ENCODE measurements at places on chromosomes 1 and 21. TPM values are rescaled to one million over a fixed set of nuclear protein-coding genes. Genes with fewer than 3 reads are reported as not detected.

- no peak for DNase-seq
Measured at GRCh38 chr1:11794446-11795237, 11.1 kb downstream of the MTHFR start.

DNA sequence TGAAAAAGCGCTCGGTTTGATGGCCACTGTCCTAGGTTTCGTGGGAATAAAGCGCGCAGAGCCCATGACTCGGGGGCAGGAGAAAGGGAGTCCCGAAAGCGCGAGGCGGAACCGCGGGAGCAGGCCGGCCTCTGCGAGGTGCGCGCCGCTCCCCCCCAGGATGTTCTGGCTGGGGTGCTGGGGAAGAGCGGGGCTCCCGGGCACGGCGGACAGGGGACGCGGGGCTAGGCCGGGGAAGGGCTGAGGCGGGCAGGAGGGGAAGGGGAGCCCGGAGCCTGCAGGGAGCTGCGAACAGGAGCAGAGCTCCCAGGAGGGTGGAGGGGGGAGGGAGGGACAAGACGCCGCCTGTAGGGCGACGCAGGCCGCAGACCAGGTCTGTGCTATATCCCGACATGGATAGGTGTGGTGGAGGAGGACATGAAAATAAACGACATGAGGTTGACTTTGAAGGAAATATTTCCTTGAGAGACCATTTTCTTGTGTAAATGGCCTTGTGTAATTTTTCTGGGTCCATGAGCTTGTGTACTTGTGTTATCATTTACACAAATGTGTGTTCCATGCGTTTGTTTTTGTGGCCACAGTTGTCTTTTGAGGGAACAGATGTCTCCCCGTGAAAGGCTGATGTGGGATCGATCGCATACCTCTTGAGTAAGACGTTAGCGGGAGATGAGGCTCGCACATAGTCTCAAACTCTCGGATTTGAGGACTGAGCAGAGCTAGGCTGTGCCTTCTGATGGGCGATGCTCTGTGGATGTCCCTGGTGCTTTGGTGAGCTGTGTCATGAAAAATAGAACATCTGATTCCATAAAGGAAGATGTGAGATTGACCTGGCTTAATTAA is 1.3 kb downstream of the PCNT start:
- DNase-seq, result peak; percentile 37

- DNase-seq, result no peak
Measured at GRCh38 chr21:17979763-17980162, 160.6 kb upstream of the C21orf91 start.

- peak; percentile 84 for DNase-seq
Measured at GRCh38 chr1:89820422-89821321, at the start of gene LRRC8D. TSS of gene LRRC8D (plus strand) at chr1:89821032. CDS start at chr1:89933069, 112,037 bp downstream.

GRCh38 chr21:43604505-43605204 is 54.6 kb downstream of the HSF2BP start:
- no peak for DNase-seq

GRCh38 chr1:13556224-13556764 is 27.3 kb upstream of the PDPN start:
- DNase-seq, result no peak

GRCh38 chr1:35345439-35345981 is 77.0 kb downstream of the ZMYM4 start:
- no peak for DNase-seq

DNA sequence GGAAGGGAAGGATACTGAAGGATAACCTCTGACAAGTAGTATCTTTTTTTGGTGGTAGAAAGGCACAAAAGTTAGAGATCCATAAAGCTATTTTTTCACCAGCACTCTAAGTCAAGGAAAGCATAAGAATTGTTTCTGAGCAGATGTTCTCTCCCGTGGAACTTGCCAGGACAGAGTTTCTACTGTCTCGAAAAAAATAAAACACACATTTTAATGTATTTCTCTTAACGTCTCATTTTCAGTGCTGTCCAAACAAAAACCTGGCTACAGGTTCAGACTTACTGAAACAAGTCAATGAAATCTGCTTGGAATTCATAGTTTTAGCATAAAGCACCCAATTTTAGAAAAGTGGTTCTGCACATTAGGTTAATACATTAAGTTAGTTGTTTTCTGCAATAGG is 338.3 kb downstream of the LTN1 start:
- DNase-seq, result no peak

DNA sequence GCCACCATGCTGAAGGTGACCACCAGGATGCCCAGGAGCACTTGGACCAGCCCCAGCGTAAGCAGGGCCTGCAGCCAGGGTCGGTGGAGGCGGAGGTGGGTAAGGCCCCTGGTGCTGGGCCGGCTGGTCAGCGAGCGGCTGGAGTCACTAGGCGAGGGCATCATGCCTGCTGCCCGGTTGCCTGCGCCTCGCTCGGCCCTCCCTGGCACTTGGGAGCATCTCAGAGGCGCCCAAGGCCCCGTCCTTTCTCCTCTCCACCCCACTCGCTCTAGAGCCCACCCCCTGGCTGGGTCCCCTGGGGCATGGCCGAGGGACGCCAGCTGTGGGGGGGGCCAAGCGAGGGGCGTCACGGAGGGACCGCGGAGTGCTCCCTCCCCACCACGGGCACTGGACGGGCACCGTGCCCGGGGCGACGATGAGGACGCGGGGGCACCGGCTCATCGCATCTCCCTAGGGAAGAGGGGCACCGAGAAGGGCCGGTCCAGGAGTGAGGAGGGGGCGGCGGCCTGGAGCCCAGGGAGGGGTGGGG is 505 bp downstream of the ENTREP3 start:
- no peak for DNase-seq

GRCh38 chr1:98698625-98699024 is 37.1 kb downstream of the SNX7 start:
- DNase-seq, result no peak

DNA sequence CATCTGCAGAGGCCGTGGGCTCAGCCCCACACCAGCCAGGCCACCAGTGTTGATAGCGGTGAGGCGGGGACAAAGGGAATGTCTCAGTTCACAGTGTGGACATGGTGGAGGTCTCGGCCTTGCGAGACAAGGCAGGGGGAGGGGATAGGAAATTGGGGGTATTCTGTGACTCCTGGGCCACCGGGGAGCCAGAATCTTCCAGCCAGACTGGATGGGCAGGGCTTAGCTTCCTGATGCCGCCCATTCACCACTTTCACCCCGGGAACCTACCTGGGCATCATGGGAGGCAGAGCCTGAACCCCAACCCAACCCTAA is 5.1 kb downstream of the LRRC3 start:
- no peak for DNase-seq

DNA sequence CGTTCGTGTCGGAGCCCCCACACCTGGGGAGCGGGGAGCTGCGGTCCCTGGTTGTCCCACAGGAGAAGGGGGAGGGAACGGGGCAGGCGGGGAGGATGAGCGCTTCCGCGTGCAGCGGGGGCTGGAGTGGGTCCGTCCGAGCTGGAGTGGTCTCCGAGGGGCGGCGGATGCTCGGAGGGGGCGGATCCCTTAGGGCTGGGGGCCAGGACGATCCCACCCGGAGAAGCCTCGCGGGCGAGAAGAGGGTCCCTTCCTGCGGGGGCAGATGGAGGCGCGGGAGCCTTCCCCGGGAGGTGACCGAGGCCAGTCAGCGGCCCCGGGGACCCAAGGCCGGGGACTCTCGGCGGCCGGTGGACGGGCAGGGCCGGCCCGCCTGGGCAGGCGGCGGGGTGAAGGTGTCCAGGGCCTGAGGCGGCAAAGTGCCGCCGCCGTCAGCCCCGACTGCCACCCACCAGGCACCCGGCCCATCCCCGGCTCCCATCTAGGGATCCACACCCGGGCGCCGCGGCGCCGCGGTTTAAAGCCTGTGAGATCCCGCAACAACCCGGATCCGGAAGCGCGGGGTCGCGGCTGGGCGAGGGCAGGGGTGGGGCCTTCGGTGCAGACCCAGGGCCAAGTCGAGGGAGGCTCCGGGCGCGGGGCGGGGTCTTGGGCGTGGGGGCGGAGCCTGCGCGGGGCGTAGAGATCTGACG is 5.3 kb upstream of the CCDC27 start:
- DNase-seq, result peak; percentile 61

DNA sequence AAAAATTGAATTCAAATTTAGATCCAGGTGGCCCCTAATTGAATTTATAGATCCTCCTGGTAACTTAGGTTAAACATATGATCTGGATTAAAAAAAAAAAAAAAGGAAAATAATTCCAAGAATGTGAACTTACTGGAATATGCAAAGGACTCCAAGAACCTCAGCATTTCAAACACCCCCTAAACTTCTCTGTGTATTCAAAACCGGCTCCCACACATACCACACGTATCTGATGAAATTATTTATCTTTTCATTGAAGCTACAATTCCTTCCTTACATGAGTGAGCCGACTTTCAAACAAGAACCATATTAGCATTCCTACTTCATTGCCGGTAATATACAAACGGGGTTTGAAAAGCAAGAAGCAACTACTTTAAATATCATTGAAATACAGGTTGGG is 61.4 kb upstream of the FMN2 start:
- DNase-seq, result no peak

DNA sequence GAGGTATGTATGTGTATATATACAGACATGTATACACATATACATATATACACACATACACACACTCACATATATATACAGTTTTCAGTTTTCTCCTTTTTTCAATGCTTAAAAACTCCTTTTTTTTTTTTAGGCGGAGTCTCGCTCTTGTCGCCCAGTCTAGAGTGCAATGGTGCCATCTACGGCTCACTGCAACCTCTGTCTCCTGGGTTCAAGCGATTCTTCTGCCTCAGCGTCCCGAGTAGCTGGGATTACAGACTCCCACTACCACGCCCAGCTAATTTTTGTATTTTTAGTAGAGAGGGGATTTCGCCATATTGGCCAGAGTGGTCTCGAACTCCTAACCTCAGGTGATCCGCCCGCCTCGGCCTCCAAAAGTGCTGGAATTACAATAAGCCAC is 27.0 kb downstream of the STYXL2 start:
- no peak for DNase-seq

GRCh38 chr1:84834419-84835064 is 58.5 kb downstream of the LPAR3 start:
- DNase-seq, result no peak

- DNase-seq, result no peak
Measured at GRCh38 chr21:40186045-40186444, 318.8 kb downstream of the PCP4 start.

GRCh38 chr1:222919478-222919865 is 104.6 kb downstream of the DISP1 start:
- no peak for DNase-seq

- no peak for DNase-seq
Measured at GRCh38 chr1:206839857-206840256, 25.6 kb upstream of the IL20 start.

GRCh38 chr21:39057121-39057520 is 126.1 kb downstream of the PSMG1 start:
- no peak for DNase-seq

- DNase-seq, result no peak
Measured at GRCh38 chr1:52022133-52022532, 11.5 kb downstream of the KTI12 start.

DNA sequence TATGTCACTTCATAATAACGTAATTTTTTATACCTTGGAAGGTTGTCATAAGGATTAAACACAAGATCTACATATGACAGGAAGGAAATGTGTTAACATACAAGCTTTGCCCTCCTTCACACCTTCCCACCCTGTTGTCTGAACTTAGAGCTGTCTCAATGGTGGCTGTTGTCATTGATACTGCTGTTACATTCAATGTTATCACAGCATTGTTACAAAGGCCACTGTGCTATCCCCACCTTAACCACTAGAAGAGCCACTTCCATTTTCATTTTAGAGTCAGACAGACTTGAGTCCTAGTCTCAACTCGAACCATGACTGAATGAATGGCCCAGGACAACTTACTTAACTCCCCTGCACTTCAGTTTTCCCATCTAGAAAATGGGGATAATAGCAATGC is 31.2 kb downstream of the TAS1R2 start:
- DNase-seq, result no peak

GRCh38 chr1:33844166-33844565 is 19.7 kb upstream of the HMGB4 start:
- DNase-seq, result no peak

DNA sequence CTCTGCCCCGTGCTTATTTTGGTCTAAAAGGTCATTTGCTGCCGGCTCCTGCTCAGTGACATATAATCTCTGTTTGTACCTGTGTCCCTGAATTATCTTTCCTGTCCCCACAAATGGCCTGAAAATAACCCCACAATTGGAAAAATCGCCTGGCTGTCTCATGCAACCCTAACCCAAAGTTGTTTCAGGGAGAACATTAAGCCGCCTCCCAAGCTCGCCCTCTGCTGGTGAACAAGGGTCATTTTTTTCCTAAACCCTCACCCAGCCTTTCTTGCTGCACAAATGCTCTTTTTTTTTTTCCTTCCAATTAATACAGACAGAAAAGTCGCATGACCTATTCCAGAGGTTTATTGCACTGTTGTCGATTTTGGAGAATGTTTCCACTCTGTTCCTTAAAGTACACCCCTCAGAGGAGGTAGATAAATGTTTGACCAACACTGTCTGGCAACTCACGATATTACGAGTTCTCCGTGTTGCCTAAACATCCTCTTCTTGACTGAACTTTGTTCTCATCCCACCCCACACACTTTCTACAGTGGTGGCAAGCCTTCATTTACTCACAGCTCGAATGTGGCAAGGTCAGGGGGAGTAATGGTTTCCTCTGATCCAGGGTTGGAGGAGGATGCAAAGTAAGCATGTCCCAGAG is 148.7 kb downstream of the ZZZ3 start:
- DNase-seq, result peak; percentile 78

DNA sequence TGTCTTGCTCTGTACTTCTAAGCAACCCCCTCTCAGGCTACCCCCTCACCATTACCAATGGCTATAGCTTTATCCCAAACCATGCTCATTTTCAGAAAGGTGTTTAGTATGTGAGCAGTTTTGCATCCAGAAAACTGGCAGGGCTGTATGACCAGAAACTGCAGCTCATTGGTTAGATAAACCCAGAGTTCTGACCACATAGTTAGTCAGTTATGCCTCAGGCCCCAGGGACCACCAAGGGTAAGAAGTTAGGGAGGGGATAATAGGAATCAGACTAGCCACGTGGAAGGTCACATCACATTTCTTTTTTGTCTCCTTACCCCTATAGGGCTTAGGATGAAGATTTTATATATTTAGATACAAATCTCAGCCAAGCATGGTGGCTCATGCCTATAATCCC is 1.2 kb downstream of the ITGA10 start:
- no peak for DNase-seq

GRCh38 chr1:15033264-15033663 is 120.3 kb upstream of the TMEM51 start:
- DNase-seq, result no peak

The TNFRSF1B gene
- 15.3 TPM for total RNA-seq

The PTPN14 gene
- total RNA-seq, result 4.6 TPM

The CNIH3 gene
- total RNA-seq, result 1.9 TPM

The NTMT2 gene
- total RNA-seq, result not detected

The SSR2 gene
- total RNA-seq, result 713 TPM

The PLEKHO1 gene
- total RNA-seq, result 60.1 TPM

The MFAP2 gene
- total RNA-seq, result 8.1 TPM

The MIXL1 gene
- 1.6 TPM for total RNA-seq

The SHE gene
- total RNA-seq, result 0.27 TPM

The UQCRHL gene
- total RNA-seq, result 0.54 TPM

The IGSF21 gene
- under 0.01 TPM for total RNA-seq

Measured in hematopoietic multipotent progenitor cell (in vitro differentiated cells).